ENCODE measurements at places on chromosomes 3 and 15.
A peak's percentile ranks its signal among the peaks of the same experiment; 100 is the strongest.

DNA sequence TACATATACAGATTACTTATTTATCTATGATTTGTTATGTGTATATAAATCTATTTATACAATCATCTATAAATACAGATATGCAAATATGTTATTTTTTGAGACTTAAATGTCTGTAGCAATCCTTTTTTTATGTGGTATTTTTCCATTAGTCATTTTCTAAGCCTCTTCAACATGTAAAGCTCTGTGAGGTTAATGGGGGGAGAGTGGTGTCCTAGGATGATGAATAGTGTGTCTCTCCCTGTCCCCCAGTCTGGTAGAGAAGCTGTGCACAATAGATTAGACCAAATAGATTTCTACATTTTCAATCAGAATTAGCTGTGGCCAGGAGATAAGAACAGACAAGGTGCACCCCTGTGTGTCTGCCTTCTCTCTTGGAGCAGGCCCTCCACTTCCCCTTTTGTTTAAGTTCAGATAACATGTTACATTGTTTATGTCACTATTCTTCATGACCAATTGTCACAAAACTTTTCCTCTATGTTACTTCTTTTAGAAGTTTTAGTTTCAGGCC, 453.9 kb downstream of the LPP start:
- H3K27ac ChIP-seq = no peak overlapping the region
- H3K4me1 ChIP-seq = peaks cover 14% of the 10 kb centered on the region
- no peak overlapping the region for H3K4me3 ChIP-seq
- no peak for DNase-seq
- H3K36me3 ChIP-seq = peaks cover 27% of the 10 kb centered on the region
- no peaks in the 10 kb centered on the region for H3K27me3 ChIP-seq

- no peak overlapping the region for H3K4me3 ChIP-seq
- no peaks in the 10 kb centered on the region for H3K4me1 ChIP-seq
- H3K27ac ChIP-seq = no peak overlapping the region
- peak; percentile 5 for DNase-seq
- peaks cover 99% of the 10 kb centered on the region for H3K27me3 ChIP-seq
- H3K36me3 ChIP-seq = no peaks in the 10 kb centered on the region
These were observed 32.3 kb upstream of the SYNPR start for GRCh38 chr3:63245726-63246241.

DNA sequence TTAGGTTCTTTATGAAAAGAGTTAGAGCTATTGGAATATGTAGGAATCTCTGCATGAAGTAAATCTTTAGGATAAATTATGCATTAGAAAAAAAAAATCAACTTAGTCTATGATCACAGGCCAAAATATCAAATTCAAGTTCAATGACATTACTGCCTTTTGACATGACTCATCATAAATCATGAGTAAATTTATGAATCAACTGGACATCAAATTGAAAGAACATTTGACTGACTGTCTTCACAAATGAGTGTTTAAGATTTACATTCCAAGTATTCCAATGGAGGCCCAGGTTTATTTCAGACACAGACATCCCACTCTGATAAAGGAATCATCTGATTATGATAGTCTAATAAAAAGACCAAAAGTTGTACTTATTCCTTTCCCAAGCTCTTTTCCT, 192.8 kb upstream of the TTC14 start:
- H3K4me1 ChIP-seq = peaks cover 21% of the 10 kb centered on the region
- DNase-seq = peak; percentile 34
- no peaks in the 10 kb centered on the region for H3K27me3 ChIP-seq
- H3K36me3 ChIP-seq = peaks cover 6% of the 10 kb centered on the region
- no peak overlapping the region for H3K4me3 ChIP-seq

- peak overlapping the region; percentile 96 for H3K27ac ChIP-seq
- H3K27me3 ChIP-seq = no peaks in the 10 kb centered on the region
- peak; percentile 91 for DNase-seq
These were observed 31.8 kb downstream of the CCNL1 start for GRCh38 chr3:157127831-157128767.

DNA sequence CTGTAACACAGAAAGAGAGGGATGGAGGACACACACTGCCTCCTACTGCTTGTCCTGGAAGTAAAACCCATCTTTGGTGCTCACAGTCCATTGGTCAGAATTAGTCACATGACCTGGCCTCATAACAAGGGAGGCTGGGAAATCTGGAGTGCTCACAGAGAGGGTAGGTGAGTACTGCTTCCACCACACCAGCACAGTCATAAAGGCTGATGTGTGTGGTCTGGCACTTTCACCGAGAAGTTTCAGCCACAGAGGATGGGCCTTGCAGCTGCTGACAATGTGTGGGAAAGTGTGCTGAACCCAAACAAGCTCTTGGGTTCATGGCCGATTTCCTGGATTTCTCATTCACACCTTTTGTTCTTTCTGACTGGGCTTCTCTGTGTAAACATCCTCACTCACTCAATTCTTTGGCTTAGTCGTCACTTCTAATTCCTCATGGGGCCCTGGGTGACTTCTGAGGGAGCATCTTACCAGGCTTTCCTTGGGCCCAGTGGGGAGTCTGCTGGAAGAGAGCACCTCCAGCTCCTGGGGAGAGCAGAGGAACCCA, 100.7 kb downstream of the ASB7 start:
- no peaks in the 10 kb centered on the region for H3K36me3 ChIP-seq
- H3K4me3 ChIP-seq = no peak overlapping the region
- no peak overlapping the region for H3K27ac ChIP-seq
- peak; percentile 20 for DNase-seq
- peaks cover 8% of the 10 kb centered on the region for H3K4me1 ChIP-seq
- no peaks in the 10 kb centered on the region for H3K27me3 ChIP-seq
